Choroid plexus epithelial cell (primary cell): ENCODE measurements at places on chromosomes 11 and 22.

- DNase-seq: no peak
These were observed 47.9 kb upstream of the SLC25A1 start for GRCh38 chr22:19226428-19226827.

GRCh38 chr11:96576383-96576782 lies 186.6 kb downstream of the JRKL start:
- DNase-seq: no peak

GRCh38 chr22:24554313-24555164 lies at the start of gene GUCD1:
Gene GUCD1, minus strand, starts transcription at chr22:24555138. Its CDS starts 147 bp downstream, at chr22:24554991.
- peak; percentile 51 for DNase-seq

- no peak for DNase-seq
These were observed 40.4 kb downstream of the SERPIND1 start for GRCh38 chr22:20814221-20814808.

- DNase-seq: no peak
These were observed 67.5 kb downstream of the ADAMTS15 start for GRCh38 chr11:130515829-130516553.

- DNase-seq: no peak
These were observed 24.8 kb upstream of the POU2AF2 start for GRCh38 chr11:111220721-111221120.

DNA sequence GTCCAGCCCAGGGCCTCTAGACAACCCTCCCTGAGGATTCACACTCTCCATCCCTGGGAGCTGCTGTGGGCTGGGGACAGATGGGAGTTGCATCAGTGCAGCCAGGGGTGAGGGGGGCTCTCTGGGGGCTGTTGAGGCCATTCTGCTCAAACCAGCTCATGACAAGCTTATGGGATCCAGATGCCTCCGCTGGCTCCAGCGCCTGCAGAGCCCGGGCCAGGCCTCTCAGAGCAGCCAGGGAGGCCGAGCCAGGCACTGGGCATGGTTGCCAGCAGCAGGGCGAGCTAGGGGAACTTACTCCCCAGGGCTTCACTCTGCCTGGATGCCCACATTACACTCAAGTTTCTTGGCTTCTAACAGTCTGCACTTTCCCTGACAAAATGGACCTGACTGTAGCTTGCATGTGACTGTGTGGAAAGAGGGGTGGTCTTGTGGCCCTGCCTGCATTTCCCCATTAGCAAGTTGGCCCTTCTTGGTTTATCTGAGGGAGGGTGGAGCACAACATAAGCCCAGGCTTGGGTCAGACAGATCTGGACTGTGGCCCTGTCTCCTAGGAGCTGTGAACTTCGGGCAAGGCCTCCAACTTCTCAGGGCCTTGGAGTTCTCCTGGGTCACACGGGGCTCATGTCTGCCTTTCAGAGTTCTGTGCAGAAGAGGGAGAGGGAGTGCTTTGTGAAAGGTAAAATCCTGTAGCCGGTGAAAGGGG lies 34.5 kb upstream of the CYB5R3 start:
- DNase-seq: no peak

DNA sequence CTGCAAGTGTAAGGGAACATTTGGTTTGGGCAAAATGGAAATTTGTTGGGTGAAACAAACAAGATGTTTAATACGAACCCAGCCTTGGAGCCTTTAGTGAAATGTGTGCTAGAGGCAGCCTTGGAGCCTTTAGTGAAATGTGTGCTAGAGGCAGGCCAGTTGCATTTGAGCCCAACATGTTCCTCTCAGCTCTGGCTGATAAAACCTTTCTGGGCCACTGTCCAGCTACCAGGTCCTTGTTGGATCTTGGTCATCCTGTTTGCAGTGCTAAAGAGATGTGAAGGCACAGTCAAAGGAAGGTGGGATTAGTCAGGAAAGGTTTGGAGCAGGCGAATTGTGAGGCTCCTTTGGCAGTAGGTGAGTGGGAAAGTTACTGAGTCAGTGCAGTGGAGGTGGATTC lies 48.9 kb downstream of the CEP164 start:
- DNase-seq: no peak

DNA sequence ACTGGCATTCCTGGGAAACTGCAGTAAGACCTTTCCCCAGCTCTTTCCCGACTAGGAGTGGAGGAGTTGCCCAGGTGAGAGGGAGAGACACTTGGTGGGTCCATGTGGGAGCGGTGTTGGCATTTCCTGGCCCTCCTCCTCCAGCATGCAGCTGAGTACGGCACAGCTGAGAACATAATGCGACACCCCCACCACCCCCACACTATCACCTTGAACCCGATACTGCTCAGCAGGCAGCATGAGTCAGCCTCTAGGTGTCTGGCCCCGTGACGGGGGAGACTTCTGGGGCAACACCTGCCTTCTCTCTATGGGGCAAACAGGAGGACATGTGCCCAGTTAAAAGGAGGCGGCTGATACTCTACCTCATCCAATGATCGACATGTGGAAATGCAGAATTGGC lies 64.4 kb downstream of the PKNOX2 start:
- no peak for DNase-seq

- DNase-seq: no peak
These were observed 219.4 kb upstream of the RAG2 start for GRCh38 chr11:36817336-36817965.

DNA sequence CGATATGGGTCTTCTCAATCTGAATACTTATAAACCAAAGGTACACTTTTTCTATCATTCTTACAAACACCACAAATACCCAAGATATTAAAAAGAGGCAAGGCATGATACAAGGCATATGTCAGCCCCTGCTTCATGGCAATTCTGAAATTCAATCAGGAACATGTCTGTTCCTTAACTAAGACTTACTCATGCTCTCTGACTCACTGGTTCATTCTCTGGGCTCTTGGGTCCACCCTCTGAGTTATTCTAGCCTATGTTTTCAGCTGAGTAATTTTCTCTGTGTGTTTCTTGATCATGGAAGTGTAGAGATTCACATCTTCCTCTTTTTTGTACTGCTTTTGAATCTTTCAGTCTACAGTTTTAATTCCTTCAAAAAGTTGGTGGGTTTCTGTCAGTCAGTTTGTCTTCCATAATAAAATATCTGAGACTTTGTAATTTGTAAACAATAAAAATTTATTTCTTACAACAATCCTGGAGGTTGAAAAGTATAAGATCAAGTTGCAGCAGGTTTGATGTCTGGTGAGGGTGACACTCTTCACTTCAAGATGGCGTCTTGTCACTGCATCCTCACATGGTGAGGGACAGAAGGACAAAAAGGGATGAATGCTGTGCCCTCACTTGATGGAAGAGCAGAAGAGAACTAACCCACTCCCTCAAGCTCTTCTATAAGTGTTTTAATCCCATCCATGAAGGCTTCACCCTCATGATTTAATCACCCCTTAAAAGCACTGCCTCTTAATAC lies 211.7 kb downstream of the FAM76B start:
- peak; percentile 58 for DNase-seq

- no peak for DNase-seq
These were observed 846.6 kb upstream of the ANO3 start for GRCh38 chr11:25485315-25485714.

GRCh38 chr11:746289-747157 lies 741 bp upstream of the TALDO1 start:
- DNase-seq: peak; percentile 14

DNA sequence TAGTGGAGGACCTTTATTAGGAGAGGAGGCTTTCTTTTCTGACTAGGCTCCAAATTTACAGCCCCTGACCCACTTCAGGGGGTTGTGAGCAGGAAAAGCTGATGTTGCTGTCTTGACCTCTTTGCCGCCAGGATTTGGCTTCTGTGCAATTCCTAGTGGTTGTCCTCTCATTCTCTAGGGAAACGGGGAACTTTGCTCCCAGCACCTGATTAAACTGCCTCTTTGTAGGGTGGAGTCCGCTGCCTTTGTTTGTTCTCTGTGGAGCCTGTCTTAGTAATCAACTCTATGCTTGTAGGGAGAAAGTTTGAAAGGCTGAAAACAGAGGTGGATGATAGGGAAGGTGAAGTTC lies 16.3 kb downstream of the CTNND1 start:
- DNase-seq: peak; percentile 45

- DNase-seq: no peak
These were observed 27.9 kb upstream of the OAF start for GRCh38 chr11:120182790-120183491.

DNA sequence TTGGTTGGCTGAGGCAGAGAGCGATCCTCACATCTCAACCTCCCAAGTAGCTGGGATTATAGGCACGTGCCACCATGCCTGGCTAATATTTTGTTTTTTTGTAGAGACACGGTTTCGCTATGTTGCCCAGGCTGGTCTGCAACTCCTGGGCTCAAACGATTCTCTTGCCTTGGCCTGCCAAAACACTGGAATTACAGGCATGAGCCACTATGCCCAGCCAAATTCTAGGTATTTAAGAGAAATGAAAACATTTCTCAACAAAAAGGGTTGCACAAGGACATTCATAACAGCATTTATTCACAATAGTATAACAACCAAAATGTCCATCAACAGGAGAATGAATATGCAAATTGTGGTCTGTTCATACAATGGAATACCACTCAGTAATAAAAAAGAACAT lies 31.7 kb upstream of the RBX1 start:
- no peak for DNase-seq

DNA sequence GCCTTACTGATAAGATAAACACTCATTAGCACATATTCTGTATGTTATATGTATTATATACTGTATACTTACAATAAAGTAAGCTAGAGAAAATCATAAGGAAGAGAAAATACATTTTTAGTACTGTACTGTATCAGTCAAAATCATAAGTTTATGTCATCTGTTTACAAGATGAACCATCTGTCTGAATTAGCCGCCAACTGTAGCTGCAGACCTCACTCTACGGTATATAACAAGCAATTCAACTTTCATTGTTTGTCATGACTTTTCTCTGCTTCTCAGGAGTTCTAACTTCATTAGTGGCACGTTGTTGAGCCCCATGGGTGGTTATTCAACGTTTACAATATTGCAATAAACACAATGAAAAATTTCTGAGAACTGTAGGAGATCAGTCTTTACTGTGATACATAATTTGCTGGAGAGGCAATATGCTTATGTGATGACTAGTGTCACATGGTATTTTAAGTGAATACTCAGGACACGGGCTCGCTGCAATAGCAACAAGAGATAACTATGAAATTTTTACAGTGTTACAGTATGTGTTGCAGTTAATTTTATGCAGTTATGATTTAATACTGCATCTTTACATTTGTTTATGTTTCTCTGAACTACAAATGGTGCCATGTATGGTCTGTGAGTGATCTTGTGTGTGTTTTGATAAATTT lies 132.2 kb upstream of the CTSC start:
- no peak for DNase-seq

DNA sequence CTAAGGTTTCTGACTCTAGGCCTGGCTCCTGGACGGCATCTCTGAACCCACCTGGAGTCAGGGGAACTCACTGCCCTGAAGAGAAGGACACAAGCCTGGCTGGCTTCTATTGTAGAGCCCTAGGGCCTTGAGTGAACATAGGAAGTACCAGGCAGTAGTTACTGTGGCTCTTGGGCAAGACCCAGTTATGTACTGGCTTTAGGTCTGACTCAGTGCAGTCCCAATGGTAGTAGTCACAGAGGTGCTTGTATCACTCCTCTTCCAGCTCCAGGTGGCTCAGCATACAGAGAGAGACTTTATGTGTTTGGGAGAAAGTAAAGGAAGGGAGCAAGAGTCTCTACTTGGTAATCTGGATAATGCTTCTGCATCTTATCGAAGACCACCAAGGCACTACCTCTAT lies 13.9 kb upstream of the PAK1 start:
- DNase-seq: no peak

DNA sequence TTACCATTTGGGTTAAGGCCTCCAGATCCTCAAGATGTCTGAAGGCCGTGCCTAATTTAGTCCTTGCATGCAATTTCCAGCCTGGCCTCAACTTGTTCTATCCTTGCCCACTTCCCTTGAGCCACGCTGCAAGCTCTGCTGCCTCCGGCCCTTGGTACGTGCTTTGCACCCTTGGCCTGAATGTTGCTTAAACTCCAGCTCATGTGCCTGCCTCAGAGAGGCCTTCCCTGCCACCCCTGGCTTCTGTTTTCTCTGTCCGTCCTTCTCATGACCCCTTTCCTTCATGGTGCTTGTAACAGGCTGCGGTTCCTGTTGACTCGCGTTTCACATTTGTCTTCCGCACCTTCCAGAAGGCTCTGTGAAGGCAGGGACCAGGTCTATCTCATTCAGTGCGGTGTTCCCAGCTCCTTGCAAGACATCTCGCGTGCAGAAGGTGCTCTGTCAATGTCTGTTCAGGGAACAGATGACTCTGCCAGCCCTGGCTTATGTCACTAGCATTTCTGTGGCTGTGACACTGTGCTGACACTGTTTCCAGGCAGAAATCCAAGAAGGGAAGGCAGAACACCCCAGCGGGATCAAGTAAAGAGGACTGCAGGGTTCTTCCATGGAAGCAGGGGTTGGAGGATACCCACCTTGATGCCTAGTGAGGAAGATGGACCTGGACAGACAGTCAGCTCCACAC lies 61.8 kb downstream of the FBLN1 start:
- DNase-seq: no peak

GRCh38 chr11:129209891-129210830 lies 18.0 kb upstream of the ARHGAP32 start:
- peak; percentile 44 for DNase-seq

DNA sequence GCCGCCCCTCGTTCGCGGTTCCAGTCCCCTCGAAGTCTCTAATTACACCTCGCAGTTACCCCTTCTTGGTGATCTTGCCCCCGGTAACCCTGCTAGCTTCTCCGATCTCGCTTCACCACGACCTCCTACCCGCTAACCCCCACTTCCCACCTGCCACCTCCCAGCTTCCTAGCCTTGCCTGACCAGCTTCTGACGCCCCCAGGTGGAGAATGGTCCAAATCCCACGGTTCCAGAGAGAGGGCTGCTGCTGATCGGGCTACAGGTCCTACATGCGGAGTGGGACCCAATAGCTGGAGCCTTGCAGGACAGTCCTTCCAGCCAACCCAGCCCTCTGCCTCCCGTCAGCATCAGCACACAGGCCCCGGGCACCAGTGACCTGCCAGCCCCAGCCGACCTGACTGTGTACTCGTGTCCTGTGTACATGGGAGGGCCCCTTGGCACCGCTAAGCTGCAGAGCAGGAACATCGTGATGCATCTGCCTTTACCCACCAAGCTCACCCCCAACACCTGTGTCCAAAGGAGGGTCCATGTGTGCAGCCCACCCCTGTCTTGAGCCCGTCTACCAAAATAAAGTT lies 31.9 kb downstream of the RRP8 start:
- DNase-seq: no peak

DNA sequence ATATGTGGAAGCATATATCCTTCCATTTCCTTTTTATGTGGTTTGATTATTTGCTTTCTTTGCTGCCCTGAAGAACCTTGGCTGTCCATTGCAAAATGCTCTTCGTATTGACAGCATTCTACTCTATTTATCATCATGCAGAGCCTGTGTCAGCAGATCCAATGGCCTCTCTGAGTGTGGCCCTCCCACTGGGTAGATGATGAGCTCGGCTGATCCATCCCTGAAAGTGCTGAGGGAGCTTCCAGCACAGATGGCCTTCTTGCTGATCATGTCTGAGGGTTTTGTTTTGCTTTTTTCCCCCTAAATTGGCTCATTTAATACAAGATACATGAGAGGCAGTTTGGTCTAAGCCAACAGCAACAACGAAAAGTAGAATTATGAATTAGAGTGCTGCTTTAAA lies 181.0 kb downstream of the GRIA4 start:
- no peak for DNase-seq

DNA sequence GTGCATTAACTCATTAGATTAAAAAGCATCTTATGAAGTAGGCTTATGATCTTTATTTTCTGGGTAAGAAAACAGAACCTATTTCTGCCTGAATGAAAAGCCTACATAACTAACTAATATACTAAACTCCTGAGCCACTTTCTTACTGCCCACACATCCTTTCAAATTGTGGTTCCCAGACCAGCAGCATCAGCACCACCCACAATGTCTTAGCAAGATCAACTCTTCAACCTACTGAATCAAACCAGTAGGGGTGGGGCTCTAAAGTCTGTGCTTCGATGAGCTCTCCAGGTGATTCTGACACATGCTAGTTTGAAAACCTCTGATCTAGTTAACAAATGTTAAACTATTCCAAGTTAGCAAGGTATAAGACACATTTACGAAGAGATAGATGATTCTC lies 462.4 kb downstream of the DLG2 start:
- no peak for DNase-seq
